CD4-positive, alpha-beta T cell treated with Interleukin-17A for 4 hours (primary cell): ENCODE measurements at places on chromosomes 6 and 20.

- DNase-seq = peak; percentile 93
Observed at GRCh38 chr6:42045538-42046460, 4.5 kb upstream of the TAF8 start.

GRCh38 chr6:227074-227782 is 65.1 kb upstream of the DUSP22 start:
- no peak for DNase-seq

GRCh38 chr20:42435230-42435629 is 754.5 kb downstream of the PTPRT start:
- no peak for DNase-seq

GRCh38 chr6:163432300-163432699 is 17.8 kb downstream of the QKI start:
- no peak for DNase-seq

GRCh38 chr6:167572841-167573271 is 248.0 kb downstream of the TTLL2 start:
- DNase-seq = no peak

DNA sequence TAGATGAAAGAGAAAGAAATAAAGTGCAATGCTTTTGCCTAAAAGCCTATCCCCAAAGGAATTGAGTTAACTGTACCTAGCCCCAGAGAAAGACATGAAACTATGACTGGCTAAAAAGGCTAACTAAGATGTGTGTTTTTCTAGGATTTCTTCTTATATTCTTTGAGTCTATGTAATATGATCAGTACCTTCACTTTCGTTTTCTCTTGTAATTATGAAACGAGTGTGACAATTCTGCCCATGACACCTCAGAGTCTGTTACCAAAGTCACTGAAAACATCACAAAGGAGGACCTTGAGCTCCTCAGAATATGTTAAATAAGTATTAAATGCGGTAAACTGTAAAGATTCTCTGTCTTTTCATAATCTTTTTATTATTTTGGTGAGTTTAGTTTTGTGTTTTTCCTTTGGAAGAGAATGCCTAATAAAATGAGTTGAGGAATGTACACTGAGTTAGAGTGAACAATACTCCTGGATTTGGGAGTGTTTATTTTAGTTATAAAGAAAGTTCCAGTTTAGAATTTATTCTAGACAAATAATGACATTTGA is 141.3 kb downstream of the FUT9 start:
- DNase-seq = no peak

- peak; percentile 31 for DNase-seq
Observed at GRCh38 chr6:162726947-162727321, 632 bp downstream of the PRKN start.

- peak; percentile 54 for DNase-seq
Observed at GRCh38 chr20:51318058-51318949, 224.2 kb downstream of the NFATC2 start.

- peak; percentile 43 for DNase-seq
Observed at GRCh38 chr6:52361414-52361944, 472 bp upstream of the PAQR8 start.

DNA sequence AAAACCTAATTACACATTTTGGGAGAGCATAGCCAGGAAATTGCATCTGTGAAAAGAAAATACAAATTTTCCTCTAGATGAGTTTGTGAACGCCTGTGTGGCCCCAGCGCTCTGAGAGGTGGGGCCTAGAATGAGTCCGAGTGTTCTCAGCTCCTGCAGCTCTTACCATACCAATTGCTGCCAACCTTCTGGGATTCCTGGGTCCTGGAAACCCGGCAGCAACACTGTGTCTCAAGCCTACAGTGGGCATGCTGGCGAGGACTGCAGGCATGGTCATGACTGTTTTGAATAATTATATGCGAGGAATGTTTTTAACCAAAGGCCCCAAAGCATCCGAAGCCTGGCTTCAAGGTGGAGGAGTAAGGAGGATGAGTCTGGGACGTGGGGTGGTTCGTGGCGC is 90.4 kb downstream of the SERAC1 start:
- DNase-seq = no peak

GRCh38 chr6:28747631-28748157 is 176.1 kb downstream of the TRIM27 start:
- DNase-seq = no peak

DNA sequence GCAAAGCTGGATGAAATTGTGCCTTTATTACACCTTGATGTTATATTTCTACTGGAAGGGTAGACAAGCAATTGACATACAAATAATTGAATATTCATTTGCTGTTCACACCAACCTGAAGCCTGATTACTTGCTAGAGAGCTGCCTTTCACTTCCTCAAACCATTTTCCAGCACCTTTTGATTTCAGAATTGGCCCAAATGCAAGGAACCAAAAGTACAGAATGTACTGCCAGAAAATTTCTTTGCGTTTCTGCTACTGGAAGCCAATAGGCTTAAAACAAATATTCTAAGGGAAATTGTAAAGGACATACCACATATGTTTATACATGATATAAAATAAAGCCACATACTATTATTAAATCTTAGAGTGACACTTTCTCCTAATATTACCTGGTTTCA is 94.5 kb downstream of the RFPL4B start:
- DNase-seq = no peak

GRCh38 chr6:31541059-31541657 is 645 bp downstream of the DDX39B start:
- peak; percentile 74 for DNase-seq

DNA sequence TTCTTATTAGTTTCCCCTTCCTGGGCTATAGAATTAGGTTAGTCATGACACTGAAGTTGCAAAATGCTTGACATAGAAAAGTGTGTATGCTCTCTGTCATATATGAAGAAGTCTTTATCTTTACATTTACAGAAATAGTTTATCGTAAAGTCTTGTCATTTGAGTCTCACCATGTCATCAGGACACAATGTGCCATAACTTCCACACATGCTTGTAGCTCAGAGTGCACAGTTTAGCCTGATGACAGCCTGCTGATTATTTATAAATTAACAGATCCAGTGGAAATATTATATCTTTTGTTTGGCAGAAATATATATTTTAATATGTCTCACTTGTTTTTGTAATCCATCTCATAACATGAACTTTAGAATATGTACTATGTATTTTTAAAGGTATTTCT is 286.9 kb upstream of the QKI start:
- DNase-seq = no peak

- no peak for DNase-seq
Observed at GRCh38 chr6:3651698-3652229, 99.7 kb downstream of the PXDC1 start.

DNA sequence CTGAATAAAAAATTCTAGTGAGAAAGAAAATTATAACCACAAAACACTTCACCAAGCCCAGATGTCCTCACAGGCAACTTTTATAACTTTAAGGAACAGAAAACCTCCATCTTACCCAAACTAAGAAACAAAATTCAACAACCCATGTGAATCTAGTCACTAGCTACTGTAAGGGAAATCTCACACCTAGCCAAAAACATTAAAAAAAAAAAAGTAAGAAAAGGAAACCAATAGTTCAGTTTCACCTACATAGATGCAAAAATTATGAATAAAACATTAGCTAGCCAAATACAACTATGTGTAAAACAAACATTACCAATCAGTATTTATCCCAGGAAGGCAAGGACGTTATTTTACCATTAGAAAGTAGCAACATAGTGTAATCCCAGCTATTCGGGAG is 35.5 kb upstream of the SLC23A2 start:
- DNase-seq = no peak

DNA sequence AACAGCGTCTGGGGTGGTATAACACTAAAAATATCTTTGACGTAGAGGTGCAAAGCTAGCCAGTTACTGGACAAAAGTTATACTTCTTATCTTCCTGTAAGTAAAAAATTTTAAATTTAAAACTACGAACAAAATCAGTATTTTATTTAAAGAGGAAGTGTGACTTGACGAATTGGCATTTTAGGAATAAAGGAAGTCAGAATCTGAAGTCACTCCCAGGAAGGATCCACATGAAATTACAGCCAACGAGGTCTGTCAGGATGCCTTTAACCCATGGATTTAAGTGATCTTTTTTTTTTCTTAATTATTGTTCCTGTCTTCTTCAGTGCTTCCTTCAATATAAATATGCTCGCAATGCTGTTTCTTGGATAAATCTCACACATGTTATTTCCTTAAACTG is 27.2 kb upstream of the SNX9 start:
- DNase-seq = no peak
